ENCODE measurements at places on chromosomes 7 and 10.

GRCh38 chr10:124095096-124095495 lies 1.7 kb upstream of the CHST15 start:
- no peak for DNase-seq

- no peak for DNase-seq
These were observed 81.8 kb downstream of the TNS3 start for GRCh38 chr7:47500103-47500563.

- DNase-seq, result no peak
These were observed 4.7 kb upstream of the HGF start for GRCh38 chr7:81774551-81774950.

GRCh38 chr7:113824117-113824823 lies 94.5 kb downstream of the PPP1R3A start:
- no peak for DNase-seq

GRCh38 chr10:87861566-87861952 lies 1.8 kb downstream of the KLLN start:
- peak; percentile 88 for DNase-seq

DNA sequence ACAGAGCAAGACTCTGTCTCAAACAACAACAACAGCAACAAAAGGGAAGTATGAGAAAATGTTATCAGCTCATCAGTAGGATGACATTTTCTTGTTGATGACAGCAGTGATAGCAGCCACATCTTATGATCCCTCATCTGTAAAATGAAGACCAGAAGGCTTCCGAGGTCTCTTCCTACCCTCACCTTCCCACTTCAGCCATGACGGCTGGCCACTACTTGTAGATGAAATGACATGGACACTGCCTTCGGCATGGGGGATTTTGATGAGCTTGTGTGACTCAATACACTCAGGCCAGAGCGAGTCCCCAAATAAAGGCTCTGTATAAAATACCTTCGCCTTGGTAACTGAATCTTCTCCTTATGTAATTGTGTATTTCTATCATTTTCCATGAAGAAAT lies 6.7 kb downstream of the ECHDC3 start:
- DNase-seq, result no peak

- DNase-seq, result no peak
These were observed 63.8 kb downstream of the COL26A1 start for GRCh38 chr7:101426303-101427011.

DNA sequence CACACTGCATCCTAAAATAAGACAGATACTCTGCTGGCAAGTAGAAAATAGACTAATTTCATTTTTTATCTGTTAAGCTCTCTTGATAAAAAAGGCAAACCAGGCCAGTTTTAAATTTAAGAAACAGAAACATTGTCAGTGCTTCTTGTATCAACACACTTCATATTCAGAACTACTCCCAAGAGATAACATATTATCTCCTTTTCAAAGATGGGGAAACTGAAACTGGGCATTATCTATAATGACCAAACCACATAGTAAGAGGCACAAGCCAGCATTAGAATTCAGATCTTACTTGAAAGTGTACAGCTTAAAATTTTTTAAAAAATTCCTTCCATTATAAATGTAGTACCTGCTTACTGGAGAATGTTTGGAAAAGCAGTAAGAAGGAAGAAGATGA lies 14.7 kb downstream of the SRI start:
- DNase-seq, result no peak

DNA sequence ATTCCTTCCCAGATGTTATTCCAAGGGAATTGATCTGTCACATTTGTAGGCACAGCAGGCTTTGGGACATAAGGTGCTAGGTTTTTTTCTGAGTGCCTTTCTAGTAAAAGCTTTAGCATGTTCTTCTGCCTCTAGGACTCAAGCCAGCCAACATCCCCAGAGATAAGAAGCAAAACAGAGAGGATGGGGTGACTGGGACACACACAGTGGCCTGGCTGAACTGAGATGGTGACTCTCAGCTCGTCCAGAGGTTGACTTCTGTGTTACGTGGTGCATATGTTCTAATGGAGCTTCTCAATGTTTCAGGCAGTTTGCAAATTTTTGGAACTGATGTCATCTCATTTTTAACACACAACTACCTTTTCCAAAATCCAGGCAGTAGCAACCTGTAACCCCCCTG lies 188.1 kb upstream of the CELF2 start:
- DNase-seq, result no peak

Measured in fibroblast of lung (primary cell).